ENCODE measurements at places on chromosomes 12 and 14. TPM values are rescaled to one million over a fixed set of nuclear protein-coding genes. Genes with fewer than 3 reads are reported as not detected.

Gene EID3
- 2.5 TPM for polyA plus RNA-seq

Gene MYH7
- 0.07 TPM for polyA plus RNA-seq

Gene SLCO1A2
- polyA plus RNA-seq: not detected

Gene MED6
- 14.9 TPM for polyA plus RNA-seq

Gene SLC25A47
- polyA plus RNA-seq: 0.07 TPM

Data from adipose tissue (tissue), 3 donors.